Stimulated activated CD8-positive, alpha-beta memory T cell treated with anti-CD3 and anti-CD28 coated beads, Interleukin-7, amount 100 ng/mL, for 24 hours (primary cell): ENCODE measurements at places on chromosomes 16 and 17.

DNA sequence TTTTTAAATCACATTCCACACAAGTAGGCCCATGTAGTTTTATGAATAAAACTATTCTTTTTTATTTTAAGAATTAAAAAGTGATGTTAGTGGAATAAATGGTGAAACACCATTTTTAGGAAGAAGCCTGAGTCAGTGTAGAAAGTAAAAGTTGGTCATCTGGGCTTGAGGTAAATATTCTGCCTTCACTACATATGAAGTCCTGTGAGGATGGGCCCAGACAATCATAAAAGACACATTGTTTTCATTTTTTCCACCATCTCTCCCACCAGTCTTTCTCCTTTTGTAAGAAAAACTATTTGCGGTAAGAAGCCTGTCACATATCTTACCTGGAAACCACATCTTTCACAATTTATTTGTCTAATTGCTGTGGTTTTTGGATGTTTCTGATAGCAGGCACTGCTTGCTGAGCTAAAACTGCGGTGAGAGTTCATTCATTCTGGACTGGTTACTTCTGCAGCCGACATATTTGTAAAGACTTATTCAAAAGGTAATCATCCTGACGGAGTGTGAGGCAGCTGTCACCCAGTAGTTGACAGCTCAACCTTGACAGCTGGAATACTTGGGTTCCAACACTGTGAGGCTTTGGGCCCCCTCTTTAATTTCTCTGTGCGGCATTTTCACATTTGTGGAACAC is 10.6 kb upstream of the RFFL start:
- DNase-seq = no peak

DNA sequence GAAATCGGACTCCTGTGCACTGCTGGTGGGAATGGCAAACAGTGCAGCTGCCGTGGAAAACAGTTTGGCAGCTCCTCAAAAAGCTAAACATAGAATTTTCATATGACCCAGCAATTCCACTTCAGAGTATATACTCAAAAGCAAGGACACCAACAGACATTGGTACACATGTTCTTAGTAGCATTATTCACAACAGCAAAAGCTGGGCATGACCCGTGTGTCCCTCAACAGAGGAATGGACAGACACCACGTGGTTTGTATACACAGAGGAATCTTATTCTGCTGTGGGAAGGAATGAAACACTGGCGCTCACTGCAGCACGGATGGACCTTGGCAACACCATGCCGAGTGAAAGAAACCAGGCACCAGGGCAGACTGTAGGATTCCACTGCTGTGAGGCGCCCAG is 16.0 kb downstream of the NPTX1 start:
- no peak for DNase-seq

DNA sequence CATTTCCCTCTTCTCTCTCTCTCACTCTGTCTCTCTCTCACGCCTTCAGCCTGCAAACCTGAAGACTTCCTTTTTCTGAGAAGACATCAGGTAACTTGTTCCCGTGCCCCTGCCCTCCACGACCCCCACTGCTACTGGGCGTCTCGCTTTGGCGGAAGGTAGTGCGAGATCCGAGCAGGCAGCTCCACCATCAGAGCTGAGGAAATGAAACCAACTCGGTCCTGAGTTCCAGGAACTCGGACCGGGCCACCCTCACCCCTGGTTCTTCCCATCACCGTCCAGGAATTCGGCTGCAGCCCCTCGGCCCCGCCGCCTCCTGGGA is 585 bp downstream of the MLKL start:
- DNase-seq = no peak

GRCh38 chr17:18101828-18102227 is 6.7 kb upstream of the MYO15A start:
- DNase-seq = no peak

- no peak for DNase-seq
Measured at GRCh38 chr17:34511265-34511664, 68.1 kb upstream of the TMEM132E start.

GRCh38 chr16:27316038-27316680 is 2.4 kb downstream of the IL4R start:
- no peak for DNase-seq

DNA sequence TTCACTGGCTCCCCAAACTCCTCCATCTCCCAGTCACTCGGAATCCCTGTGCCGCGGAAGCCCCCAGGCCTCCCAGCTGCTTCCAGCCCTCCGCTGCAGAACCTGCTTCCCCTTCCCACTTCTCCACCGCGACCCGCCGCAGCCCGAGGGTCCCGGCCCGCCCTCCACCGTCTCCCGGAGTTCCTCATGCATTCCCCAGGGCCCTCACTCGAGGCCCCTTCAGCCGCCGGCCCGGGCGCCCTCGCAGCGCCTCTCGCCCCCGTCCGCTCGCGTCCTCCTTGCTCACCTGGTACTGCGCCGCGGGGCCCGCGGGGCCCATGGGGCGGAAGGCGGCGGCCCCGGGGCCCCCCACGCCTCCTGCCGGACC is 329 bp downstream of the SMARCD2 start:
- no peak for DNase-seq

DNA sequence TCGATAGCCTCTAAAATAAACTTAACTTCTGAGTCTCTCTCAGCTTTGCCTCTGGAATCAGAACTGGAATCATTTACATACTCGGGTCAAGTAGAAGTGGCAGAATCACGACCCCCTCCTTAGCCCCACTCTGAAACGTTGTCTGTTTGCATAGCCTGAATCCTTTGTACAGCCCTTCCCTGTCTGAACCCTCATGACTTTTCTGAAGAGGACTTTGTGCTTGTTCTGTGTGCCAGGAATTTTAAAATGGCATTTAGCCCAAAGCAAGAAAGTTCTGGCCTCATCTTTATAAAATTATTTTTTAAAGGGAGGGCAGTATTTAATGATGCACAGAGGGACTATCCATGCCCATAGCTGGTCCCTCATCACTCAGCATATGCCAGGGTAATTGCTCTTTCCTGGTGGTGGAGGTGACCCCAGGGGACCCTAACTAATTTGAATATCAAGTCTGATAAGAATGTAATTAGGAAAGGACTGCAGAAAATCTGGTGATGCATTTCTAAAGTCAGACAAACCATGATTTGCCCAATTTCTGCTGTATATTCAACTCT is 342.7 kb upstream of the TNRC6C start:
- no peak for DNase-seq

- no peak for DNase-seq
Measured at GRCh38 chr16:49698931-49699840, 156.7 kb downstream of the ZNF423 start.

GRCh38 chr17:57918017-57918895 is 37.0 kb downstream of the CUEDC1 start:
- DNase-seq = no peak

- DNase-seq = no peak
Measured at GRCh38 chr16:15398618-15399316, 3.2 kb downstream of the MPV17L start.

- no peak for DNase-seq
Measured at GRCh38 chr17:50774225-50774803, 7.0 kb upstream of the ANKRD40CL start.

GRCh38 chr17:4696437-4696805 is 7.5 kb downstream of the PELP1 start:
- no peak for DNase-seq

DNA sequence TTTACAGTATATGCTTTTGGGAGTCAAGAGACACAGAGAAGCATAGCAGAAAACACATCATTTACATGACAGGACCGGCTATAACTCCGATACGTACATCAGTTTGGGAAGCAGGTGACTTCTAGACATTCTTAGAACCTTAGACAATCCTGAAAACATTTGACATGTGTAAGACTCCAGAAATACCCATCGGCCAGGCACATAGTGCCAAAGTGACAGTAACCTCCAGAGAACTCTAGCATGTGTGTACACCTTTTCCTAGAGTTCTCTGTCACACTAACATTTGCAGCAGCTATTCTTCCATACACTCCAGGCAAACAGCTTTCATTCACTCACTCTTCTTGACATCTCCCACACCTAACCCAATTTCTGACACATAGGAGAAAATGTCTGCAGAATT is 3.4 kb upstream of the TAOK1 start:
- DNase-seq = no peak

DNA sequence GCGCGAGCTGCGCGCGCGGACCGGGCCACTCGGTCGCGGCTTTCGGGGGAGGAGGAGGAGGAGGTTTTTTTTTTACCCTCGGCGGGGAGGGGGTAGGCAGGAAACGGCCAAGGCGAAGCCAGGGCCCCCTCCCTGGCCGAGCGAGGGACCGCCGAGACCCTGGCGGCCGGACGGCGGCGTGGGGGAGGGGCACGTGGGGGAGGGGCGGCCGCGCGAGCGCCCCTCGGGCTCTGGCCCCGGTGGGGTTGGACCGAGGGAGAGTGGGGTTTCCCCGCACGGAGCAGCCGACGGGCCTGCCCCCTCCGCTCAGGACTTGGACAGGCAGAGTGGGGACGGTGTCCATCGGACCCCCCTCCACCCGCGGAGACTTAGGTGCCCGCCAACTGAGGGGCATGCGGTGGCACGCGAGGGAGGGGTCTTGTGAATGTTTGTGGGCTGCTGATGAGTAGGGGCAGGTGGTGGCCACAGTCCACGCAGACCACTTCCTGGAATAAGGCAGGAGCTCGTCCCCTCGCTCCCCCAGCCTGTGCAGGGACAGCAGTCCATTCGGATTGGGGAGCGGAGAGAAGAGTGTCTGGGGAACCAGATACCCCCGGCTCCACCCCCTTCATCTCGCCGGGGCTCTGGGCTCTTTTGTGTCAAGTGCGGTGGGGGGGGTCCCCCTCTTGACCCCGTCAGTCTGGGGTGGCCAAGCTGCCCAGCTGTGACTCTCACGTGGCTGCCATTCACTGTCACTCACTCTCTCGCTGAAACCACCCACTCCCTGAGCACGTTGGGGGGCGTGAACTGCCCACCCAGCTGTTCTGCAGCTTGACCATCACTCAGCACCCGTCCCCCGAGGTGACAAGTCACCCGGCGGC is 3.0 kb upstream of the CHD3 start:
- DNase-seq = no peak

DNA sequence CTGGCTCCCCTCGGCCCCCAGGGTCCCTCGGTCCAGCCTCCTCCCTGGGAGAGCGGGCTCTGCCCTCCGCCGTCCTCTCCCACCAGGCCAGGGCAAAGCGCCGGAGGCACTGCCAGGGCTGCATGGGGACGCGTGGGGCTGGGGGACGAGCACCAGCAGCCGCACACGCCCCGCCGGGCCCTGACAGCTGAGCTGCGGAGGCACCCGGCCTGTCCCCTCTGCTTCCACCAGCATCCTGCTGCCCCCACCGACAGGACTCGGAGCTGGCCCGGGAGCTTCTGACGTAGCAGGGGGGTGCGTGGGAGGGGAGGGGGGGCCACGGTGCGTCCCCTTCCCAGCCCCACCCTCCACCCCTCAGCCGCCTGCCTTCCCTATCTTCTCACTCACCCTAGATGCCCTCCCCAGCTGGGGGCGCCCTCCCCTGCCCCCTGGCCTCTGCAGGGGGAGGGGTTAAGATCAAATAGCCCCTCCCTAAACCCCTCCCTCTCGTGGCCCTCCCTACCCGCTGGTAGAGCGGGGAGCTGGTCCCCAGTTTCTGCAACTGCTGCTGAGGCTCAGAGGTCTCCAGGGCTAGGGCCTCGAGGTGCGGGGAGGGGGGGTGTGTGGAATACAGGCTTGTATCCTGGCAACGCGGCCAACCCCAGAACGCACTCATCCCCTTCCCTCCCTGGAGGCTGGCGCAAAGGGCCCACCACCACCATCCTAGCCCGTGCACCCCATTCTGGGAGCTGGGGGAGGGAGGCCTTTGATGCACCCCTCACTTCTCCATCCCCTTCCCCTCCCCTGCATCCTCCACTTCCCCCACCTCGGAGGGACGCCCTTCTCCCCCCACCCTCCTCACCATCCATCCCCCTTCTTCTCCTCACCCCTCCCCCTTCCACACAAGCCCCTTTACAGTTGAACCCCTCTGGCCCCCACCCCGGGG is 1.0 kb downstream of the SRCIN1 start:
- DNase-seq = no peak

GRCh38 chr17:17258998-17259397 is 22.0 kb upstream of the FLCN start:
- no peak for DNase-seq

- DNase-seq = no peak
Measured at GRCh38 chr16:85528528-85529387, 84.4 kb upstream of the GSE1 start.

- DNase-seq = no peak
Measured at GRCh38 chr16:27582883-27583282, 32.9 kb downstream of the KATNIP start.

DNA sequence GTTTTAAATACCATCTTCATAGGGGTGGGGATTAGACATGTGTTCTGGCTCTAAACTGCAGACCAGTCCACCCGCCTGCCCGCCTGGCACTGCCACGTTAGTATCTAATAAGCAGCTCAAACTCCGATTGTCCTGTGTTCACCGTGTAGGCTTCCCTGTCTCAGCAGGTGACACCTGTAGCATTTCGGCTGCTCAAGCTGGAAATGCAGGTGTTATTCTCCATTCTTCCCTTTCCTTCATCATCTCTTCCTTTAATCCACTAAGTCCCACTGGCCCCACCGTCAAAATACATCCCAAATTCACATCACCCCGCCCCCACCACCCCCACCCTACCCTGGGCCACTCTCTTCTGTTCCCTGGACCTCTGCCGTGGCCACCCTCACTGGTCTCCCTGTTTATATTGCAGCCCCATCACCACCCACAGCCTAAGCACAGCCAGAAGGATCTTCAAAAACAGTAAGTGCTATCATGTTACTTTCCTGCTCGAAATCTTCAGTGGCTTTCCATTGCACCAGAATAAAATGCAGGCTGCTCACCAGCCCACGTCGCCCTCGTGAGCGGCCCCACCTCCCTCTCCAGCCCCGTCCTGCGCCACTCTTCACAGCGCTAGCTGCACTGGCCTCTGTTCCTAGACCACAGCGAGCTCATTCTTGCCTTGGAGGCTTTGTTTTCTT is 65.1 kb downstream of the RTN4RL1 start:
- no peak for DNase-seq

DNA sequence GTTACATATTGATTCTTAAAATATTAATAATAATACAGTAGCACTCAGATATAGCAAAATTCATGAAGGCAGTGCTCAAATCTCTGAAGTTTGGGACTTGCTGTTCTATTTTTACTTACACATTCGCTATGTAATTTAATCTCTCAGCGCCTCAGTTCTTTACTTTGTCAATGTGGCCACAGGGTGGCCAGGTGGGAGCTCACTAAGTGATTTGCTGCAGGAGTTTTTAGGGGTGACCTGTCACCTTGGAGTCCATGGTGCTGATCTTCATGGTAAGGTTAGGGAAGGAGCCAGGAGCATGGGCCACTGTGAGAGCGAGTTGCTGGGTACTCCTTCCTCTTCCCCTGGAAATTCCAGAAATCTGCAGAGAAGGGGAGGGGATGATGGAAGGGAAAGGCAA is 28.1 kb downstream of the VWA3A start:
- DNase-seq = no peak

DNA sequence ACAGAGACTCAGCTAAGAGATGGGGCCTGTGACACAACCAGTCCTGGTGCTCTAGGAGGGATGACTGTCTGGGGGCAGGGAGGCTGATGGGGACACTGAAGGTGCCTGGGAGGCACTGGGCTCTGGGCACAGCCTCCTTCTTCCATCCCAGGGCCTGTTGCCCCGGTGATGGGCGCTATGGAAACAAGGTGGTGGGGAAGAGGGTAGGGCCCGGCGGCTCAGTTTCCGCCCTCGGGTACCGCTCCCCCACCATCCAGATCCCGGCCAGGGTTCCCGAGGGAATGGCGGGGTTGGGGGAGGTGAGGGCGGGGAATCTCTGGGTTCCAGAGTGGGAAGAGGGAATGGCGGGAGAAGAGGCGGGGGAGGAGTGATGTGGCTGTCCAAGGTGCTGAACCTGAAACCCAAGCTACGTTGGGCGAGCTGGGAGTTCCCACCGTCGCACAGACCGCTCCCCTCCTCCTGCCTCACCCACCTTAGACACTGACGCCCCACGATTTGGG is 981 bp downstream of the KCNH4 start:
- no peak for DNase-seq
